Cerebellum (tissue), 4 donors: ENCODE measurements at places on chromosomes 13 and 19. TPM values are rescaled to one million over a fixed set of nuclear protein-coding genes. Genes with fewer than 3 reads are reported as not detected.

GRCh38 chr19:387777-388176 lies 21.2 kb downstream of the C2CD4C start:
- no peak for DNase-seq

- no peak for DNase-seq
These were observed 11.5 kb downstream of the SYT3 start for GRCh38 chr19:50628146-50628545.

GRCh38 chr19:3285647-3286176 lies 61.3 kb downstream of the CELF5 start:
- no peak for DNase-seq

- DNase-seq, result no peak
These were observed 49.4 kb downstream of the ZNF91 start for GRCh38 chr19:23345838-23346237.

GRCh38 chr19:47598407-47599349 lies 10.3 kb upstream of the BICRA start:
- no peak for DNase-seq

Gene CRLF1
- 3.0 TPM for total RNA-seq

DNA sequence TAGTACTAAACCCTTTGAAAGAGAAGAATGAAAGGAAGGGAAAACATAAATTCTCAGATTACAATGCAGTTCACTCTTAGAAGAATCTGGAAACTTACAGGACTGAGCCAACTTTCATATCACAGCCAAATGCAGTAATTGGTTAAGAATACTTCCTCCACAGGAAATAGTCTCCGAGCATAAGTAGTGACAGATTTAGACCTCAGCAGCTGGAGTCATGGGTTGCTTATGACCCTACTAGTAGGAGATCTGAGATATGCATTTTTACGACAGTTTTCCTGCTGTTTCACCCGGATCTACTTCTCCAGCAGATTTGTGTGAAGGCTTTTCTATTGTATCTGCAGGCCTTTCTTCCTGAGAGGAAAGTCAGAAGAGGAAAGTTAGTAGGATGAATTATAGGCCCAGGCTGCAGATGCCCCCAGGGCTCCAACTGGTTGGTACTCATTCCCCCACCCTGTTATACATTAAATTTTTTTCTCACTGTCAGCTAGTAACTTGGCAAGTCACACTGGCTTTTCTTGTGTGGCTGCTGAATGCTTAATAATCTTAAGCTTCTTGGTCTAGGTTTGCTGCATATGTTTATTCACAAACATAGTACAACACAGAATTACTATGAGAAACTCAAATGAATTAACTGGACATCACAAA lies 1241.5 kb upstream of the MIR17HG start:
- no peak for DNase-seq

Gene FCAR
- 0.54 TPM for total RNA-seq

GRCh38 chr19:17351815-17352435 lies 14.6 kb downstream of the GTPBP3 start:
- no peak for DNase-seq
